Activated CD4-positive, alpha-beta T cell treated with anti-CD3 and anti-CD28 coated beads for 1 hour (primary cell): ENCODE measurements at places on chromosomes 16 and 17.

- DNase-seq = no peak
These were observed 61.1 kb downstream of the SIAH1 start for GRCh38 chr16:48323783-48324775.

DNA sequence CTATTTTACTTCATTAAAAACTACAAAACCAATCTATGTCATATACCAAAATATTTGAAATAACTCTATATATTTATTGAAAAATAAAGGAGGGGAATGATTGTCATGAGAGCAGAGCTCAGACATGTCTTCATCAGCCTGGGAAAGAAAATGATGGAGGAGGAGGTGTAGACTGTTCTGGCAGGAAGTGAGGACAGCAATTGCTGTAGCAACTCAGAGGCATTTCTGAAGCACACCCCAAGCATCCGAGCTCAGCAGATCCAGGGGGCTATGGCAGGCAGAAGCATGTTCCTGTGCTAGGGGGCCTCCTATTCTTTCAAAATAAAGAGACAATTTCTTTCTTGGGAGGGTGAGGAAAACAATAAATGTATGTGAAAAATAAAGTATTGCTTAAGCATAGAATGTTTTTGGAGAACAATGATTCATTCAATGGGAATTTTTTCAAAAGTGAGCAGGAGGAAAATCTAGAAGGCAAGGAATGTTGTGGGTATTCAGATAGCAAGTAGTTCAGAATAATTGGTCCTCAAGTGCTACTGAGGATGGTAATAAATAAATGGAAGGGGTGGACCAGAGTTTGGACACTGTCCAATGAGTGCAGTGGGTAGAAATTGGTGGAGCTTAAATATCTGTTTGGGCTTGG lies 383.4 kb downstream of the CDH11 start:
- DNase-seq = no peak

DNA sequence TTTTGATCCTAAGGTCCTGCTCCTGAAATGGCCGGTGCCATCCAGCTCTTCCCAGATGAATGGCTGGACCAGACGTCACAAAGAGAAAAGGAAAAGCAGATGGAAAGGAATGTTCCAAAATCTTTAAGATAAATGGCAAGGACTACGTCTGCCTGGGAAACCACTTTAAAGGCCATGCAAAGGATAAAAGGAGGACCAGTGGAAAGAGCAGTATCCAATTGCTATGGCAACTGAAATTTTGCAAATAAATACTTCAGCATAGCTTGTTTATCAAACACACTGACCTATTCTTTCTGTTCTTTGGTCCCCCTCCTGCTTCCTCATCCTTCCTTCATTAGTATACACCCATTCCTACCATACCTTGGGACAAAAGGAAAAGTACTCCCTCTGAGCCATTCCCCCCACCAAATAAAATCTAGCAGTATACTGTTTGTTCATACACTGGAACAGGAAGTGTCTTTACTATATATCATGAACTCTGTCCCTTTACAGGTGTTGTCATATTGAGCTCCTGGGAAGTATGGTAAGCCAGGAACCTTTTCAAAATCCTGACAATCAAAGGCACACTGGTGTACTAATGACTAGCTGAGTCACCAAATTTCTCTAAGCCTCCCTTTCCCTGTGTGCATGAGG lies 37.2 kb upstream of the NUFIP2 start:
- DNase-seq = no peak

DNA sequence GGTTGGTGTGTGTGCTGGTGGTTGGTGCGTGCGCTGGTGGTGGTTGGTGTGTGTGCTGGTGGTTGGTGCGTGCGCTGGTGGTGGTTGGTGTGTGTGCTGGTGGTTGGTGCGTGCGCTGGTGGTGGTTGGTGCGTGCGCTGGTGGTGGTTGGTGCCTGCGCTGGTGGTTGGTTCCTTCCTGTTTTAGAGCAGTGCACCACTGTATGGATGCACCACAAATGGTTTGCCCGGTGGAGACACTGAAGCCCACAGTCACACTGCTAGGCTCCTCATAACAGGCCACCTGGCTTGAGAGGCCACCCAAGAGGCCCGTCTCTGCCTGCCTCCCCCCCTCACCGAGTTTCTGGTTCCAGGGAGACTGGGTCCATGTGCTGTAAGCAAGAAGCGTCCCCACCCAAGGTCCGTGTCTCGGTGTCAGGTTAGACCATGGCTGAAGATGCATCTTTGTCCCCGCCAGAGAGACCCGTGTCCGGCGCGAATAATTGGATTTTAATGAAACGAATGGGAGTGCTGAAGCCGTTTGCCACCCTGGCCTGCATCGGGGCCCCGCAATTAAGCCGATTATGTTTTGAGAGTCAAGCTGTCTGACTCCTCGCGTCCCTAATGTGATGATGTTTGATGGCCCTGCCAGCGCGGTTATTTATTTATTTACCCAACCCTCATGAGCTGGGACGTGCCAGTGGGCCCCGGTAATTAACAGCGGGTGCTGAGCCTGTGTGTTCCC lies 161.3 kb upstream of the GSE1 start:
- no peak for DNase-seq

- no peak for DNase-seq
These were observed 21.2 kb downstream of the PEMT start for GRCh38 chr17:17570140-17570797.

DNA sequence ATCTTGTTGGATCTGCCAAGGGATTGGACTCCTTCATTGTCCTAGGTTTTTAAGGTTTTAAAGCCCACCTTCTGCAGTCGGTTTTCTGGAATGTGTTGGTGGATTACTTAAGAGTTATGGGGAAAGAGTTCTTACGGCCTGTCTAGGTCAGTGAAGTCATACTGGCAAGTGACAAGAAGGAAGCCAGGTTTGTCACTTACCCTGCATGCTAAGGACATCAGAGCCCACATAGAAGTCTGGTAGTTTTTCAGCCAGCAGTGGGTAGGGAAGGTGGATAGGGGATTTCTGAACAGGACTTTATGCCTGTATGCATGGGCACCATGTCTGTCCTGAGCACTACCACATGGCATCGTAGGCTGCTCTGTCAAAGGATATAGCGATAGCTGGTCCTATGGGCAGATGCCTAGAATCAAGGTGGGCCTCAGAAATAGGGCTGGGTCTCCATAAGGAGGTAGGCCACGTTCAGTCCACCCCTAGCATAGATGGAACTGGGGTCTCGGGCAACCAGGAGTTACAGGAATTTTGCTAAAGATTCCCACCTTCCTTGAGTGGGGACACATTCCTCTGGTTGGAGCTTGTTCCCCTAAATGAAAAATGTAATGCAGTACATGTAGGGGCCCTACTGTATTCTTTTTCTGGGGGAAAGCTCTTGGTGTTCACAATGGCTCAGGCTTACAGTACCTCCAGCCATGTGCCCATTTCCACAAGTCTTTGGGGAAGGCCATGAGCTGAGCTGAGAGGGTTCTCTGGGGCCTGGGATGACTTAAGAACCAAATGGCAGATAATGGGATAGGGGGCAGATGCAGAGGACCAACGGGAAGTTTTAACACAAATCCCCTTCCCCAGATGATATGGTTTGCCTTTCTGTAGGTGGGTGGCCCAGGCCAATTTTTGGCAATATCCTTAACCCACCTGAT lies 27.5 kb downstream of the TRPV2 start:
- no peak for DNase-seq
